ENCODE measurements at places on chromosomes 16 and 17.

DNA sequence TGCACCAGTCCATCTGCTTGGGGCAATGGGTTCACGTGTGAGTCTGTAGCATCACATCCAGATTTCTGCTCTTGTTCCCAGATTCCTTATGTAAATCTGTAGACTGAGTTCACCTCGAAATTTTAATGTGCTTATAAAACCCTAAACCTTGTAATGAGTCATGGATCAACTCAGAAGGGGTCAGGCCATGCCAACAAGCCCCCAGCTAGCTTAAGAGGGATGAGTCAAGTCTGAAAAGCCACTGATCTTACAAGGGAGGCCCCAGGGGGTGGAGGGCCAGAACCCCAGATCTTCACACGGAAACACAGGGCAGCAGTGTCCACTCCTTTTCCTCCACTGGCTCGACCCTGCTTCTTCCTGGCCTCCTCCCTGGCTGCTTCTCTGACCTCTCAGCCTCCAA is 399.1 kb upstream of the CDH5 start:
- no peak for DNase-seq

- DNase-seq: no peak
Measured at GRCh38 chr17:5864741-5865657, 205.2 kb upstream of the WSCD1 start.

GRCh38 chr16:4225075-4225474 is 16.8 kb downstream of the SRL start:
- no peak for DNase-seq

DNA sequence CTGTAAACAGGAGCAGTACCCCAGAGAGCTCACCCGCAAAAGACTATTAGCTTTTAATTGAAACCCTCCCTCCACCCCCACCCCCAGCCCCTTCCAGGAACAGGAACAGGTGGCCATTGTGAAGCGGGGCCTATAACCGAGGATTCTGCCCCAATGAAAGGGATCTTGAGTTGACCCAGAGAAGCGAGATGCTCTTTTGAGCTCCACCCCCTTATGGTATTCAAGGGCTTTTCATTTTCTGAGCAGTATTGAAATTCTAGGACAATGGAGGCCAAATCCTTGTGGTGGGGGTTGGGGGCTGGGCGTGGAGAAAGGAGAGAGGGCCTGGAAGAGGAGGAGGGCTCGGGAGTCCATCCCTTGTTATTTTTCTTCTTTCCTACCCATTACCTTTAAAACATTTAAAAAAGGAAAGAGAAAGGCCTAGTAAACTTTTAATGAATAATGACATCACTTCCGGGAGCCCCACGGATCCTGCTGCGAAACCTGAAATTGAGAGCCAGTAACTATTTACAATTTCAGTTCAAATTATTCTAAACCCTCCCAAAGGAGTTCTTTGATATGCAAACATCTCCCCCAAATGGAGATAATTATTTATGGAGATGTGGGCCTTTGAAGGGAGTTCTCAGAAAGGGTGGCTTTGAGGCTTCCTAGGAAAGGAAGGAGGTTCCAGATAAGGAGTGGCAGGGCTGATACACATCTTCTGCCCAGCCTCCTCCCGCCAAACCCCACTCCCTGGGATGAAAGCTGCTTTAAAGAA is 30.5 kb downstream of the HS3ST3B1 start:
- DNase-seq: no peak

GRCh38 chr17:34379868-34380267 is 16.8 kb upstream of the CCL1 start:
- DNase-seq: no peak

DNA sequence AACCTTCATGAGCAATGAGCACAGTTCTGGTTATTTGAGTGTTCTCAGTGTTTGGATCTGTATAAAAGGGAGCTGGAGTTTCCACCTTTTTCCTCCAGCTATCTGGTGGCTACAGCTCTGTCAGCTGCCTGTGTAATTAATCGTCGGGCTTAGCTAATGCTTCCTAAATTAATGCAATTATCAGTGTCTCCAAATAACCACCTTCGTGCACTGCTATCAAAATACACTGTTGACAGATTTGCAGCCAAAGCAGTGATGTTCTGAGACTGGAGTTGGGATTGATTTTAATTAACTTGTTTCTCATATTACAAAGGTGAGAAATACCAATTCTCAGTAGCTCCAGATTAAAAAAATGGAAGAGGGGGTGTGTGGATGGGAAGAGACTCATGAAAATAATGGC is 325.8 kb downstream of the CBLN1 start:
- no peak for DNase-seq

DNA sequence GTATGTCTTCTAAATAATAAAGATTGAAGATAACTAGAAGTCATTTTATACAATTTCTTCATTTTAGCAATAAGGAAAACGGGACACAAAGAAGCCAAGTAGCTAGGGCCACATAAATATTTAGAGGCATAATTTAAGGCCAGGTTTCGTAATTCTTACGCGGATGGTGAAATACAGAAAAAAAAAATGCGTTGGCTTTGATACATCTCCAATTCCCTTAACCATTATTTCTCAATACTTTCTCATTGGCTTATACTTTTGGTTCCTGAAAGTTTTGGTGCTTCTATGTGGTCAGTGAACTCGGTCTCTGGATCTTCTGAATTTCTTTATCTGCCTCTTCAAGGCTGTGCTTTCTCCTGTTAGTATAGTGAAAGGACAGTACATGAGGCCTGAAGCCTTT is 888.1 kb downstream of the KCNJ2 start:
- no peak for DNase-seq

- DNase-seq: no peak
Measured at GRCh38 chr17:27959382-27959709, 66.2 kb upstream of the LYRM9 start.

GRCh38 chr17:81251094-81251708 is 12.1 kb downstream of the NDUFAF8 start:
- no peak for DNase-seq

DNA sequence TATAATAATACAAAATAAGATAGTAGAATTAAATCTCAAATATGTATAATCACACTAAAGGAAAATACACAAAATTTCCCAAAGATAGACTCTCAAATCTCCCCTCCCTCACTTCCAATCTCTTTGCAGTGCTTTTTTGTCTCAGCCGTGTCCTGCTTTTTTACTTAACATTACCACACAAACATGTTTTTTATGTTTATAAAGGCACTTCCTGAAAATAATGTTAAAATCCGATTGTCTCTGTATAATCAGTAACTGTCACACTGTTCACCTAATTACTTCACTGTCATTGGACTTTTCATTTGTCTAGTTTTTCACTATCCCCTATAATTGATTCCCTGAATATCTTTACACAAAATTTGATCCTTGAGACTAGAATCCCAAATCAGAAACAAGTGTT is 38.2 kb upstream of the ALDH3A2 start:
- DNase-seq: no peak

GRCh38 chr17:5941258-5941657 is 128.9 kb upstream of the WSCD1 start:
- no peak for DNase-seq

GRCh38 chr17:27845264-27846041 is 45.1 kb upstream of the NOS2 start:
- no peak for DNase-seq
